Urinary bladder (tissue), 4 donors: ENCODE measurements at places on chromosomes 13 and 19. TPM values are rescaled to one million over a fixed set of nuclear protein-coding genes. Genes with fewer than 3 reads are reported as not detected.

GRCh38 chr19:13864046-13864666 is 12.8 kb upstream of the NANOS3 start:
- no peak for DNase-seq

DNA sequence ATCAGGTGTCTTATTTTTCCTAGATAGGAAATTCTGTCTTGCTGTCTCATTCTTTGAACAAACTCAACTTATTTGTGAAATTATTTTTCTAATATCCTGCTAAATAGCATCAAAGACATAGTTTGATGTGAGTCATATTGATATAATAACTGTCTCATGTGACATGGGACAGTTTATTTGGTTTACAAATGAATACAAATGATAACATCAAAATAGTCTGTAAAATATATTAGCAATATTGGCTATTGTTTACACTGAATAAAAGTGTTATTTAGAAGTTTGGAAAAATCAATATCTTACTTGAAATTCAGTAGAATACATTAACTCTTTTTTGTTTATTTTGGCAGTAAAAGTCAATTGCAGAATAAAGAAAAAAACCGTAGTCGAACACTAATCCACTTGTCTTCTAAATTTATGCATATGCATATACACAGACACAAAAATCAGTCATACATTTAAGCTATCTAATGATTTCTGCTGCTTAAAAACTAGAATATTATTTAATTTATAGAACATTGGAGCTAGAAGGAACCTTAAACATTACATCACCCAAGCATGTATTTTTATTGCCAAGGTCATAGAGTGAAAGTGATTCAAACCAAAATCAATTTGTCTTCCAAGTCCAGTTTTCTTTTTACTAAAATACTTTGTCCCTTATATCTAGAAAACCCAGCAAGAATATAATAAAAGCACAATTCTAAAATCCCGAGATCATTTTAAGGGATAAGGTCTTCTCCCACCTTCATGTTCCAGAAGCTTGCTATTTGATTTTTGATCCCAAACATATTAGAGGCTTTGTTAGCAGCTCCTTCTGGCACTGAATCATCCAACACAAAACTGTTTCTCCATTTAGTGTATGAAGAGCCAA is 776.5 kb upstream of the SLITRK1 start:
- no peak for DNase-seq

GRCh38 chr13:72745260-72745659 is 17.5 kb downstream of the BORA start:
- DNase-seq: no peak

DNA sequence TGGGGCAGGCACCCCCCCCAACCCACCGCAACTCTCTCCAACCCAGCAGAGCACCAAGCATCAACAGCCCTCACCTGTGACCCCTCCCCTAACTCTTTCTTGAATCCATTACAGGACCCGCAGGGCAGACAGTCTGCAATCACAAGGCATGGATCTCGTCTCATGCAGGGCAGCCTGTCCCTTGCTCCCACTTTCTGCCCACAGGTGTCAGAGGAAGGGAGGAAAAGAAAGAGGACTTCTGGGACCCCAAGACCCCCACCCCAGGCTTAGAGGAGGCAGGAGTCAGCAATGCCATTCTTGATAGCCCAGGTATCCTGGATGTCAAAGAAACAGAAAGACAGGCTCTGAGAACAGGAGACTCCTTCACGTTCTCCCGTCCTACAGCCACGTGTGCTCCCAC is 47.4 kb upstream of the TUBGCP3 start:
- DNase-seq: no peak

GRCh38 chr19:7864690-7865074 is 9.5 kb downstream of the PRR36 start:
- DNase-seq: no peak

DNA sequence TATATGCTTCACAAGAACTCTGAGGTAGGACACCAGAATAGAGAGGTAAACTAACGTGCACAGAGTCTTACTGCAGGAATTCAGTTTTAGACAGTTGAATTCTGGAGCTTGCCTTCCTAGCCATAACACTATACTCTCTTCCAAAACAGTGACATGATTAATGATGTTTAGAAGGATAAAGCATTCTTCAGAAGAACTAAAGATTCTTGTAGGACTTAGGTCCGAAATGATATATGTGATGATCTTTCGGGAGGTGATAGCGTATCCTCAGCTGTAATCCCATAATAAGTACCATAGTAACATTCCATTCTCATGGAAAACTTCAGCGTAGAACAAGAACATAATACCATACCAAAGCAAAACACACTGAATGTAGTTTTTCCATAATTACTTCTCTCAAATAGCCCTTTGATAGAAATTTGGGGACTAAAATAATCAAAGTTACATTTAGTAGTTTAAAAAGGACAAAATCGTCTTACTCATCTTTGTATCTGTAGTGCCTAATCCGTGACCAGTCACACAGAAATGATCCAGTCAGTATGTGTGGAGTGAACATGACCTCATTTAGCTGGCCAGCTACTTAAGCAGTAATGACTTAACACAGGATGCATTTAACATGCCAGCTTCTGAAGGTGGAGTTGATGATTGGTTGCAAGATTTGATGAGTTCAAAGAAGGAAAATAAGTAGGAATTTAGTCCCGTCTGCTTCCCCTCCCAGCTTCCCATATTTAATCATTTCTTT is 38.4 kb downstream of the PIBF1 start:
- DNase-seq: no peak

GRCh38 chr13:108269601-108270328 is at the start of gene TNFSF13B:
TNFSF13B (plus strand) TSS chr13:108269718; CDS start chr13:108269896, 178 bp downstream.
- no peak for DNase-seq

GRCh38 chr19:40800339-40800996 is 1.5 kb downstream of the EGLN2 start:
- DNase-seq: no peak

DNA sequence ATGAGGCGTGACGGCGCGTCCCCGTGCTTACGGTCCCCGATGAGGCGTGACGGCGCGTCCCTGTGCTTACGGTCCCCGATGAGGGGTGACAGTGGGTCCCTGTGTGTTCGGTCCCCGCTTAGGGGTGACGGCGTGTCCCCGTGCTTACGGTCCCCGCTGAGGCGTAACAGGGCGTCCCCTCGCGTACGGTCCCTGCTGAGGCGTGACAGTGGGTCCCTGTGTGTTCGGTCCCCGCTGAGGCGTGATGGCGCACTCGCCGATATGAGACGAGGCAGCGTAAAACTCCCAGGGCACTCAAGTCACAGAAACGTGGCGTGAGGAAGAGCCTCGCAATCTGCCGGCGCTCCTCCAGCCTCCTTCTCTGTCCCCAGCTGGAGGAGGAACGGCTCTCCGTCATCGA is 20.9 kb downstream of the CFAP97D2 start:
- DNase-seq: no peak

DNA sequence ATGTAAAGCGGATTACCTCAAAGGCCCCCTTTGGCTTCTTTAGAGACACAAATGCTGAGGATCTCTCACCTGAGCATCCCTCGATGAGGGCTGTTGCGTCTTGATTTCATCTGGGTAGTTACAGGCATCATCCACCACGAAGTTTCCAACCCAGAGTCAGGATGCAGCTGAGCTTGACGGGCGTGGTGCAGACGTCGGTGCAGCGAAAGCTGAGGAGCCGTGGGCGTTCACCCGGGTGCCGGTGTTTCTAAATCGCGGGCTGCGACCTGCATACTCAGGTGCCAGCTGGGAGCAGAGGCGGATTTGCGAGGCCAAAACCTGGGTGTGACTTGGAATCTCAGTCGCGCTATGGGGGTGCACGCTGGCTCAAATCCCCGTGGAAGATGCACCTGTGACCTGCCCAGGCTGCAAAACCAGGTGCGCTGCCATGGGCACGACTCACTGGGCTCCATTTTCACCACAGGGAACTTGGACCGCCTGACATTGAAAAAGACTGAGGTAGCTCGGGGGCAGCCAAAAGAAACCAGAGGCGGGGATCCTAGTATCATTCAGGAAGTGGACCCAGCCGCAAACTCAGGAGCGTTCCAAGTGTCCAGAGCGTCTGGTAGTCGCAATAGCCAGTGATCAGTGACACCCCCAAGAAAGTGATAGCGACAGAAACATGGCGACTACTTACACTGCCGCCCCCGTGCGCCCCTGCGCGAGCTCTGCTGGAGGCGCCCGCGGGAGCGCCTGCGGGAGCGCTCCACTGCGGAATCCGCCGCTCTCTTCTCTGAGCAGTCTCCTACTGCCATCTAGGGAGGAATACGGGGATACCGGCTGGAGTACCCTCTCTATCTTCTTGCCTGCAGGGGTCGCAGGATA is 36.4 kb upstream of the IGFL4 start:
- DNase-seq: no peak

DNA sequence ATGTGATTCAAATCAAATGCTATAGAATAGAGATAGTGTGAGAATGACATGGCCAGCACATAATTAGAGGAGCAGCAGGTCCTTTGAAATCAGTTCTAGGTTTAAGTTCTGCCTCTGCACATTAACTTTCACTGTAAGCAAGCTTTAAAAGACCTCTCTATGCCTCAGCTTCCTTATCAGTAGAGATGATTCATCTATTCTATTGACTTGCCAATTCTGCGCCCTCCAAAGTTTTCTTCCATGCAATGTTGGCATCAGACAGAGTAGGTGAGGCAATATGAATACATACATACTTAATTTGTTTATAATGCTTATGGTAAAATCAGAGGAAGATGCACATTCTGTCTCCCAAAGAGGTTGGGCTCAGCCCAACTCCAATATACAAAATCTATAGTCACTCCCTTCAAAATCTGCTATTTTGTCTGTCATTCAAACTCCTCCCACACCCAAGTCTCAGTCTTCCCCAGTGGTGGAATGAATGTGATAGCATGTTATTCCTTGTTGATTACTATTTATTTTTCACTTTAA is 525.5 kb downstream of the RFC3 start:
- no peak for DNase-seq

DNA sequence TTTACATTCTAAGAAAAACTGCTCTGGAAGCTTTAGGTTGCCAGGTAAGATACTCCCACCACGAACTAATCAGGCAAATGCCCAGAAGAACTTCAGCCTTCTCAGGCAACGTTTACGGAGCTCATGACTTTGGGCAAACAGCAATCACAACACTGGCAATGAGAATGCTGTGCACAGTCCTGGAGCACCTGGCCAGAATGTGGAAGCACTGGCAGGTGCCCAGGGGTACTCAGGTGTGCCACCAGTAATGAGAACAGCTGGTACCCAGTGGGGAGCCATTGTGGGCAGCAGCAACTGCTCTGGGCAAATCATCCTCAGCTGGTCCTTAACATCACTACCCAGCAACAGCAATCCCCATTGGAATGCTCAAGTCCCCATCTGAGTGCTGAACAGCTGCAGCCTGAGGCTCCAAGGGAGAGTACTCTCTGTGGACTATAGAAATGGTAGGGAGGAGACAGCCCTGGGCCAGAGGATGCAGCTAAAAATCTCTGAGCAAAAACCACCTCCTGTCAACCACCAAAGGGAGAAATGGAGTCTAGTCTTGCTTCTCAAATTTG is 210.0 kb downstream of the FOXO1 start:
- DNase-seq: no peak

DNA sequence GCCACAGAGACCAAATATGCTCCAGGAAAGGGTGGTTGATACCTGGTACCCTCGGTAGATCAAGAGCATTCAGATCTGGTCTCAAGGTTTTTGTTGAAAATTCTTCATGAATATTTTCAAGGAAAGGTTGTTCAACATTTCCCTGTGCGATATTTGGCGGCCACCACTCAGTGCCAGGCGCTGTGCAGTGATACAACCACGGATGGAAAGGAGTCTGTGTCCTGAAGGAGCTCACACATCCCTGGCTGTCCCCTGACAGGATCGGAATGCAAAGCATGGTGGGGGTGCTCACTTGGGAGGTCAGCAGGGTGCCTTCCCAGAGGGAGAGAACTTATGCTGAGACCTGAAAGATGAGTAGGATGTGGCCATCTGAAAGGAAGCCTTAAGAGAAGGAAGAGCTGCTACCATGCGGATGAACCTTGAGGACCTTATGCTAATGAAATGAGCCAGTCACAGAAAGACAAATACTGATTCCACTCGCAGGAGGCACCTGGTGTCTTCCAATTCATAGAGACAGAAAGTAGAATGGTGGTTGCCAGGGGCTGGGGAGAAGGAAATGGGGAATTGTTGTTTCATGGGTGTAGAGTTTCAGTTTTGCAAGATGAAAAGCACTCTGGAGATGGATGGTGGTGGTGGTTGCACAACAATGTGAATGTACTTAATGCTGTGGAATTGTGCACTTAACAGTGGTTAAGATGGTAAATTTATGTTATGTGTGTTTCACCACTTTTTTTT is 41.6 kb downstream of the HSPH1 start:
- DNase-seq: no peak

DNA sequence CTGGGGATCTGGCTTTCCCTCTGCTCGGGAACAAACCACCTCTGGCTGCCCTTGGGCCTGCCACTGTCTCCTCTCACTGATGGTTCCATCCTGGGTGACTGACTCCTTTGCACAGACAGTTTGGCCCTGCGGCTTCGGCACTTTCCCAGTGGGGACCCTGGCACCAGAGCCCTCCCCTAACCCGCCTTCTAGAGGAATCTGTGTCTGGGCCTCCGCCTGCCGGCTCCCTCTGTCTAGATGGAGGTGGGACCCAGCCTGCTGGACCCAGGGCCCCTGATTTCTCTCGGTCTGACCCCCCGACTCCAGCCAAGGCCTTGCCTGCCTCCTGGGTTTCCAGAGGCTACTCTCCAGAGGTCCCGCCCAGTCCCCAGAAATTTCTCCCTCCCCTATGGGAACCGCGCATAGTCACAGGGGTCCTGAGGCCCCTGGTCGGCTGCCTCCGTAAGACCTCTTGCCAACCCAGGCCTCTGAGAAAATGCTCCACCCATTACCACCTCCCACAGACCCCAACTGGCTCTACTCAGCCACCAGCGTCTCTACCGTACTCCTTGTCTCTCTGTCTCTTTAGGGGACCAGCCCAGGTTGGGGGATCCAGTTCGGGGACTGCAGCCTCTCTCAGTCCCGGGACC is 2.7 kb downstream of the CCDC106 start:
- DNase-seq: no peak

- DNase-seq: no peak
Measured at GRCh38 chr19:54179921-54180461, 7.0 kb upstream of the TMC4 start.

- DNase-seq: no peak
Measured at GRCh38 chr19:39111593-39112199, 13.9 kb upstream of the PAK4 start.

Gene MRPL54
- total RNA-seq: 23.0 TPM

Gene OR1I1
- not detected for total RNA-seq

Gene KCTD4
- total RNA-seq: 0.26 TPM

Gene FGF21
- total RNA-seq: not detected

Gene ELSPBP1
- total RNA-seq: not detected
